Memory B cell (primary cell): ENCODE measurements at places on chromosomes 11 and 22.

GRCh38 chr11:13283636-13284035 lies 6.0 kb downstream of the BMAL1 start:
- H3K27me3 ChIP-seq = no peaks in the 10 kb centered on the region
- H3K27ac ChIP-seq = no peak overlapping the region
- no peak overlapping the region for H3K4me3 ChIP-seq

GRCh38 chr11:96783311-96783710 lies 393.5 kb downstream of the JRKL start:
- no peak for DNase-seq
- no peaks in the 10 kb centered on the region for H3K4me1 ChIP-seq
- H3K27ac ChIP-seq = no peak overlapping the region
- H3K4me3 ChIP-seq = no peak overlapping the region
- H3K27me3 ChIP-seq = no peaks in the 10 kb centered on the region

- H3K4me3 ChIP-seq = no peak overlapping the region
- H3K27ac ChIP-seq = no peak overlapping the region
- no peaks in the 10 kb centered on the region for H3K27me3 ChIP-seq
- H3K4me1 ChIP-seq = no peaks in the 10 kb centered on the region
- no peak for DNase-seq
These were observed 175.0 kb downstream of the DYNC2H1 start for GRCh38 chr11:103284260-103284659.

DNA sequence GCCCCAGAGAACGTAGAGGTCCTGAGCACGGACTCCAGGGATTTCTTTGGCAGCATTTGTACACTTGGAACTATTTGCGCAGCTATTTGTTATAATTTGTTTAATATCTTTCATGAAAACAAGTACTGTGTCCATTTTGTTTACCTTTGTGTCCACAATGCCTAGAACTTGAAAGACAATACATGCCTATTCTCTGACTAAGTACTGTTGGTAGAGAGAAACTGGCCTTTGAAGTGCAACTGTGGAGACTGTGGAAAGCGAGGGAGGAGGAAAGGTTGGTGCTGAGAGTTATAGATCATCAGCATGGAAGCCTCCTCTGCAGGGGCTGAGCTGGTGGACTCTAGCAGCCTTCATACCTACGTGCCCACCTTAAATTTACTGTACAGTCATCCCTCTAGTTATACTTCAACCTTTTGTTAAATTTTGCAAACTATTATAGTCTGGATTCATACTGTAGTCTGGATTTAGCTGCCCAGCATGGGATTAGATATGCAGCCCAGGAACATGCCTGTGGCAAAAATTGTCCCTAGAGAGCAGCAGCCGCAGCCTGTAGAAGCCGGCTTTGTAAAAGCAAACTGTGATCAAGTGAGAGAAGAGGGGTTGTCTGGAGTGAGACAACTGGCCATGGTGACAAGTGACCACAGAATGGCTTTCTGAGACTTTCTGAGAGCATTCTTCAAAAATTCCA lies 24.2 kb upstream of the YAP1 start:
- H3K4me3 ChIP-seq = no peak overlapping the region
- no peak for DNase-seq
- H3K4me1 ChIP-seq = no peaks in the 10 kb centered on the region

- peaks cover 8% of the 10 kb centered on the region for H3K27me3 ChIP-seq
- no peak overlapping the region for H3K4me3 ChIP-seq
- no peak overlapping the region for H3K27ac ChIP-seq
- peaks cover 11% of the 10 kb centered on the region for H3K4me1 ChIP-seq
- no peaks in the 10 kb centered on the region for H3K36me3 ChIP-seq
- DNase-seq = no peak
These were observed 142.3 kb downstream of the IGLL1 start for GRCh38 chr22:23437779-23438178.

GRCh38 chr22:25007444-25008106 lies 55.1 kb downstream of the KIAA1671 start:
- no peaks in the 10 kb centered on the region for H3K4me1 ChIP-seq
- DNase-seq = no peak
- no peak overlapping the region for H3K4me3 ChIP-seq
- no peaks in the 10 kb centered on the region for H3K36me3 ChIP-seq

DNA sequence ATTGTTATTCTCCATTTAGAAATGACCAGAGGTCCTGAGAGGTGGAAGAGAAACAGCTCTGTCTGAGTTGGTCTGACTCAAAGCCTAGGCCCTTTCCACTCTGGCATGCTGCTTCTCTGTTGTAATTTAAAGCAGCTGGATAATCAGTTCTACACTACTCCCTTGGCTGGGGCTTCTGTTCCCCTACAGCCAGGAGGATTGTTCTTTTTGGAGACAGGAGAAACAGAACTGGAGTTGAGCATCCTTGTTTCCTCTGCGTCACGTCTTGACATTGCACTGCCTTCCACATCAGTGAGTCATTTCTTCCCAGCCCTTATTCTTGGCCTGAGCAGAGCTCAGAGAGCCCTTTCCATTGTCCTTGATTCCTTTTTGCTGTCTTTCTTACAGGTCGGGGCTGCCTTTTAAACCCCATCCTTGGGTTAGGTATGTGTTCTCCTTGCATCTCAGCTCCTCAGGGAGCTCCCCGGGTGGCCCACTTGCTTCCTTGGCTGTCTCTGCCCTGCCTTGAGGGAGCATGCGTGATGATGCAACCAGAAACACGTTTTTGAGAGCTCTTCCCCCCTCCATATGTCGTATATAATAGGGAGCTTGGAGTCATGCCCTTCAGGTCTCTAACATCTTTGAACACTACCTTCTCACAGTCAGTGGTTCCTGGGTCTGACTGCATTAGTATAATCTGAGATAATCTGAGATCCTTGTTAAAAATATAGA lies 35.7 kb downstream of the CYB5R2 start:
- no peak for DNase-seq
- peaks cover 45% of the 10 kb centered on the region for H3K36me3 ChIP-seq
- peaks cover 9% of the 10 kb centered on the region for H3K4me1 ChIP-seq
- no peak overlapping the region for H3K4me3 ChIP-seq

DNA sequence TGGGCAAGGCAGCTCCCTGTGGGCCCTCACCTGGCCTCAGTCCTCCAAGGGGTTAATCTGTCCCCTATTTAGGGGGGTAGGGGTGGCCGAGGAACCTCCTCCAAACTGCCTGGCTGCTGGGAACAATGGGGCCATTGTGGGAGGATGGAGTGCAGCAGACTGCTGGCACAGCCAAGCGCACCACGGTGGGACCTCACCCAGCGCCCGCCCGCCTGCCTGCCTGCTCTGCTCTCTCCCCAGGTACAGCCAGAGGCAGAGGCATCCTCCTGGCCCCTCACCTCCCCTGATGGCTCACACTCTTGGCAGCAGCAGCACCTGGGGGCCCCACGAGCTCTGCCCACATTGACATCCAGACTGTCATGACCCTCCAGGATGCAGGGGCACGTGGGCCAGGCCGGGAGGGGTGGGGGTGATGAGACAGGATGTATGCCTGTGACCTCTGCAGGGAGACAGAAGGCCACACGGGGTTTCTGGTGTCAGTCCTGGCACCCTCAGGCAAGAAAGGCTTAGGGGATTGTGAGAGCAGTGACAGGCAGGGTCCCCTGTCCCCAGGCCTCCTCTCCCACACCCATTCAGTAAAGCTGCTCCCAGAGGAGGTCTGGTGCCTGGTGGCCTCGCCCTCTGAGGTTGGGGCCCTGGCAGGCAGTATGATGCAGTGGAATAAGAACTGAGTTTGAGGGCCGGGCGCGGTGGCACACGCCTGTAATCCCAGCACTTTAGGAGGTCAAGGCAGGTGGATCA lies 11.4 kb downstream of the BCL9L start:
- peak overlapping the region; percentile 77 for H3K4me3 ChIP-seq
- H3K36me3 ChIP-seq = no peaks in the 10 kb centered on the region
- peak overlapping the region; percentile 94 for H3K27ac ChIP-seq
- peaks cover 67% of the 10 kb centered on the region for H3K4me1 ChIP-seq

GRCh38 chr11:126564566-126564965 lies 209.1 kb downstream of the ST3GAL4 start:
- peaks cover 14% of the 10 kb centered on the region for H3K27me3 ChIP-seq
- no peak for DNase-seq
- no peak overlapping the region for H3K27ac ChIP-seq
- H3K4me3 ChIP-seq = no peak overlapping the region

GRCh38 chr22:17101475-17102296 lies 16.9 kb downstream of the IL17RA start:
- no peaks in the 10 kb centered on the region for H3K27me3 ChIP-seq
- H3K27ac ChIP-seq = no peak overlapping the region
- H3K36me3 ChIP-seq = peaks cover 37% of the 10 kb centered on the region
- peaks cover 15% of the 10 kb centered on the region for H3K4me1 ChIP-seq
- no peak for DNase-seq

- H3K4me3 ChIP-seq = no peak overlapping the region
- peaks cover 1% of the 10 kb centered on the region for H3K36me3 ChIP-seq
- peaks cover 8% of the 10 kb centered on the region for H3K27me3 ChIP-seq
- no peak for DNase-seq
- H3K27ac ChIP-seq = no peak overlapping the region
These were observed 18.0 kb downstream of the CELSR1 start for GRCh38 chr22:46519377-46519776.

GRCh38 chr11:19818619-19819018 lies 106.0 kb downstream of the NAV2 start:
- peaks cover 4% of the 10 kb centered on the region for H3K4me1 ChIP-seq
- peaks cover 11% of the 10 kb centered on the region for H3K27me3 ChIP-seq
- no peak for DNase-seq
- peaks cover 2% of the 10 kb centered on the region for H3K36me3 ChIP-seq
- no peak overlapping the region for H3K4me3 ChIP-seq
- no peak overlapping the region for H3K27ac ChIP-seq

DNA sequence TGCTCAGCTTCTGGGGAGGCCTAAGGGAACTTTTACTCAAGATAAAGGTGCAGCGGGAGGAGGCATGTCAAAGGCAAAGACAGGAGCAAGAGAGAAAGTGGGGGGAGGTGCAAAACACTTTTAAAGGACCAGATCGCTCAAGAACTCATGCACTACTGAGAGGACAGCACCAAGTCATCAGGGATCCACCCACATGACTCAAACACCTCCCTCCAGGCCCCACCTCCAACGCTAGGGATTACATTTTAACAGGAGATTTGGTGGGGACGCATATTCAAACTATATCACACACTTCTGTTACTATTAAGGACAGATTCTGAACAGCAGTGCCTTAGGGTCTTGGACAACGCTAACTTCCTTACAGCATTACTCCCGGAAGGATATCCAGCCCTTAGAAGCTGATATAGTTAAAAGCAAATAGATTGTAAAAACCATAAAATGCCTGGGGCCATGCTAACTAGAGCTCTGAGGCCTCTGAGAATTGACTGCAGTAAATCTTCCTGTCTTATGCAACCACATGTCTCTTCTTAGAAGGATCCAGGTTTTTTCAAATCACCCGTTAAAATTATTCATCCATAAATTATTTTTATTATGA lies 16.7 kb upstream of the ZC3H12C start:
- no peak for DNase-seq
- peaks cover 12% of the 10 kb centered on the region for H3K27me3 ChIP-seq
- no peak overlapping the region for H3K27ac ChIP-seq
